ENCODE measurements at places on chromosomes 11 and 22.
A peak's percentile ranks its signal among the peaks of the same experiment; 100 is the strongest.

- no peak for DNase-seq
These were observed 1217.9 kb downstream of the LRRC4C start for GRCh38 chr11:40241524-40242051.

GRCh38 chr22:40635940-40636379, 559 bp downstream of the MRTFA start:
- DNase-seq, result no peak

DNA sequence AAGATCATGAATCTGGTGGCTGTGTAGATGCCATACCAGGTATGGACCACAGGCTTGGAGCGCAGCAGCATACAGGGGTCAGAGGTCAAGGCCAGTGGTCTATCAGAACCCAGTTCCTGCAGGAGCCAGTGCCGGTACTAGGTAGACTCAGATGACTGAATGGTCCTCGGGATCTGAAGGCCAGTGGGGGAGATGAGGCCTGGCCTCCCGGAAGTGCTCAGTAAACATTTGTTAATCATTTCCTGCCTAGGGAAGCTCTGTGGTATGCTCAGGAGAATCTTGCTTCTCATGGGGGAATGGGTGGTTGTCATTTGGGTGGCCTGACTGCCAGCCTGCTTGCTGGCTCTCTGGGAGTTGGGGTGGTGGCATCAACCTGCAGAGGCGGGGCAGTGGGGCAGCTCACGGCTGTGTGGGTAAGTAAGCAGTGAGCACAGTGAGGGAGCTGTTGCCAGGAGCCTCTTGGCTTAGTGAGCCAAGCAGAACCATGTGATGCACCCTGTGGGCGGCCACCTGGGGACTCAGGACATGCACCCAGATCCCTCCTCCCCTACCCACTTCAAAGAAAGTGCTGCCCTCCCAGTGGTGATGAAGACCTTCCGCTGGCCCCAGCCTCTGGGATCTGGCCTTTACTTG, 33.0 kb downstream of the PTPRJ start:
- peak; percentile 75 for DNase-seq

DNA sequence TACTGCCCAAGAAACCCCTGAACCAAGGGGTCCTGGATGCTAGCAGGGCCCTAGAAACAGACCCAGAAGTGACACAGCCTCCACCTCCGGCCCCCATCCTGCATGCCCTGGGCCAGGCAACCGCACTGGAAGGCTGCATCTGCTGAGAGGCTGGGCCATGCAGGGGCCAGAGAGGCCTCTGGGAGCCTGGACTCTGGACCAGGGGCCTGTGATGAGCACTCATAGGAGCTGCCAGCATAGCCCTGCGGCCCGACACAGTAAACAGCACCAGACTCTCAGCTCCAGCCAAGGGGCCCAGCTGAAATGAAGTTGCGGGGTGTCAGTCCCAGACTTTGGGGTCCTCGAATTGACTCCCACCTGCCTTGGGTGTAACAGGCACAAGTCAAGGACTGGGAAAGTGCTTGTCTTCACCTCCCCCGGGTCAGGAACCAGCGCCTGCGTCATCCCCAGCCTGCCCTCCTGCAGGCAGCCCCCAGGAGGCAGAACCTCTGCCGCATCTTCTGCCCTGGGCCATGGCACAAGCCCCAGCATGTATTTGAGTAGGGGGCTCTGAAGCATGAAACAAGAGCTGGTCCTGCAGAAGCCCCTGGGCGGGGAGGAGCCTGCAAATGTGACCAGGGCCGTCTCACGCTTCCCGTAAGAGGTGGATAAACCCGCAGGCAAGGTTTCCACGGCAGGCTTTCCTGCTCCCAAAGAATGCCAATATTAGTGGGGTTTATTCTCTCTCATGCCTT, 25.2 kb upstream of the CCND1 start:
- no peak for DNase-seq

DNA sequence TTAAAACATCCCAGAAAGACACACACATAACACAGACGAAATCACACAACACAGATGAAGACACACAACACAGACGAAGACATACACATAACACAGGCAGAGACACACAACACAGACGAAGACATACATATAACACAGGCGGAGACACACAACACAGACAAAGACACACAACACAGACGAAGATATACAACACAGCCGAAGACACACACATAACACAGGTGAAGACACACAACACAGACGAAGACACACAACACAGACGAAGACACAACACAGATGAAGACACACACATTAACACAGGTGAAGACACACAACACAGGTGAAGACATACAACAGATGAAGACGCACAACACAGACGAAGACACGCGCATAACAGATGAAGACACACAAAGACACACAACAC, 4.8 kb upstream of the MOB2 start:
- DNase-seq, result no peak

DNA sequence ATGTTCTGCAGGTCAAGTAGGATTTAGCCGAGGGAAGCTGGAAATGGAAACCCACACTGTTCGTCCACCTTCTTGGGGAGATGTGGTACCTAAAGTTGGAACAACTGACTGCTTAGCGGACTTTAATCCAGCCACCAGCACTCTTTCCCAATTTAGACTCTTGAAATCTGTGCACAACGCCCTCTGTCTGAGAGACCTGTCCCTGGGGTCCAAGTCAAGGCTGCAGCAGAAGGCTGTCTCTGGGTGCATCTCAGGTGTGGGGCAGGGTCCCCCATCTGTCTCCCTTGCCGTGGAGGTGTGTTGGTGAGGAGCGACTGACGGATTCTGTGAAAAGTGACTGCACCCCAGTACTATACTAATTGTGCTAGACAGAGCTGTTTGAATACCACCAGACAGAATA, 168.2 kb upstream of the CADM1 start:
- DNase-seq, result no peak

GRCh38 chr11:69263736-69264052, 30.3 kb upstream of the MYEOV start:
- DNase-seq, result no peak

DNA sequence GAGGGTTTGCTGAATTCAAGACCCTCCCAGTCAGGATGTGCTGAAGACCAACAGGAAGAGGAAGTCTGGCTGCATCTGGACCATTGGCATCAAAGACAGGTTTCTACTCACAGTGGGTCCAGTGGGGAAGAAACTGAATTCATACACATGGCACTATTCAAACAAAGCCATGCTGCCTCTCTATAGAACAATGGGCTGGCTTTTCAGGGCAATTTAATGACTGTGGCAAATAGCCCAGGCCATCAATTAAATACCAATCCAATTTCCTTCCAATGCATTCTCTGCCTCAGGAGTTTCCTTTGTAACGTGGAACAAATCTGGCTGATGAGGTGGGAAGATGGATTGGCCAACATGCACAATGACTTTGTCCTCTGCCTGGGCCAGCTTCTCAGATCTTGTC, 98.6 kb downstream of the SEZ6L start:
- DNase-seq, result no peak

GRCh38 chr11:46291441-46292150, 14.1 kb downstream of the CREB3L1 start:
- no peak for DNase-seq

GRCh38 chr11:95563173-95563572, 226.4 kb downstream of the FAM76B start:
- no peak for DNase-seq

GRCh38 chr11:134275188-134275533, 1.0 kb upstream of the GLB1L3 start:
- DNase-seq, result no peak

GRCh38 chr11:78217650-78218541, 29.2 kb downstream of the USP35 start:
- DNase-seq, result no peak

DNA sequence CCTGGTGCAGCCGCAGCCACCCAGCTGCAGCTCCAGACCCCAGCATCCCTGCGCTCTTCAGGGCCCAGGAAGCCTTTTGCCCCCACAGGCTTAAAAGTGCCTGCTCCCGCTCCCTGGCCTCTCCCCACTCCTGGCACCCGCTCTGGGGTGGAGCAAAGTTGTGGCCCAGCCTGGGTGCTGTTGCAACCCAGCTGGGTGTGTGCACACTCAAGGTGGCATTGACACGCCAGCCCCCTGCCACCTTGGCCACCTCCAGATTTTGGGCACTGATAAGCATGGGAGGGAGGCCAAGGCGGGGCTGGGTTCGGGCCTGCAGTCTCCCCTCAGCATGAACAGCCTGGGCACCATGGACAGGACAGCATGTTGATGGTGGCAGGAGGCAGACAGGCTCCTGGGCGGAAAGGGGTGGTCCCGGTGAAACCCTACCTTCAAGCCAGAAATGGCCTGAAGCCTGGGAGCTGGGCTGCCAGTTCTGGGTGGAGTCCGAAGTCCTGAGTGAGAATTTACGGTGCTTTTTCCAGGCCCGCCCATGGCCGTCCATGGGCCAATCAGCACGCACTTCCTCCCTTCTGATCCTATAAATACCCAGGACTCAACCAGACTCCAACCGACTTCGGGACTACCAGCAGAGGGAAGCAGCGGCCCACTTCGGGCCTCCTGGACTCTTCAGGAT, 23.6 kb upstream of the RNASEH2C start:
- no peak for DNase-seq

DNA sequence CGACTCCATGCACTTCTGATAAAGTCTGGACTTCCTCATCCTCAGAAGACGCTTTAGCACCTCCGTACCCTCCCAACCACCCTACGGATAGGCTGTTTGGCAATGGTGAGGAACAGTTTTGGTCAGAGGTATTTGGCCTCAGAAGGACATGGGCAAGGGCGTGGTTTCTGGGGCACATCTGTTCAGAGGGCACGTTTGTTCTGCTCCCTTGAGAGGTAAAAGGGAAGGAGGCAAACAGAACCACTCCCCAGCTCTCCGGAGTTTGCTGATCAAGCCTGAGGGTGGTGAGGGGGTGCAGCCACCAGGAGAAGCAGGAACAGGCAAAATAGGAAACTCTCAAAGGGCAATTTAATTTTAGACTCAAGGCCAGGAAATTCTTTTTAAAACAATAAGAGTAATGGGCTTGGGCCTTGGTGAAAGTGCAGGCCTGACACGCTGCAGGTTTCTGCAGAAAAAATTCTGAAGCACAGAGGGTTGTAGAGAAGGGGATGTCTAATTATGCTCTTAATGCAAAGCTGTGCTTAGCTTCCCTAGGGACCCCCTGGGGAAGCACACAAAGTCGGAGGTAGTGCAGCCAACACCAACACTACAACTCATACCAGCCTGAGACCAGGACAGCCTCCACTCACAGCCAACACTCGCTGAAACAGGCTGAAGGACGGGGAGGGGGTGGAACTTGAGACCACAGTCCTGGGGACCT, 23.3 kb downstream of the ETS1 start:
- DNase-seq, result no peak

DNA sequence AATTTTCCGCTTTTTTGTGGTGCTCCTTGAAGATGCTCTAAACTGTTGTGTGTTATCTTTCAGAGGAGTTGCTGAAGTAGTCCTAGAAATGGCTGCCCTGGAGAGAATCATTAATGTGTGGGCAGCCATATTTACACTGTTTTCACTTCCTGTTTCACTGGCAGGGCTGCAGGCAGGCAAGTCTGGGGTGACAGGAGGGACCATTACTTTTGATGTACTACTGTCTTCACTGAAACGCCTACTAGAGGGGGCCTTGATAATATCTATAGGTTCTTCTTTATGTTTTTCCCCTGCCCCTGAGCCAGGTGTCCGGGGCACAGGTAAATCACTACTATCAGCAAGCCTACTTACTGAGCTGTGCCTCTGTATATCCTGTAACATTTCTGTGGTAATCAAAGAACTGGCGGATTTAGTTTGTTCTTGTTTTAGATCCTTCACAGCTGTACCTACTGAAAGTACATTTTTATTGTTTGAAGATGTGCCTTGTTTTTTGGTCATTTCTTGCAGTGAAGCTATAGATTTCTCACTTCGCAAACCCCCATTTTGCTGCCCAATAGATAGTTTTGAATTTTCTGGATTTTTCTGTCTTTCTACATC, 39.7 kb downstream of the ACAT1 start:
- DNase-seq, result no peak

- DNase-seq, result no peak
These were observed 12.0 kb downstream of the OVOL1 start for GRCh38 chr11:65798882-65799281.

- no peak for DNase-seq
These were observed 43.6 kb downstream of the ARHGAP8 start for GRCh38 chr22:44795701-44796630.

DNA sequence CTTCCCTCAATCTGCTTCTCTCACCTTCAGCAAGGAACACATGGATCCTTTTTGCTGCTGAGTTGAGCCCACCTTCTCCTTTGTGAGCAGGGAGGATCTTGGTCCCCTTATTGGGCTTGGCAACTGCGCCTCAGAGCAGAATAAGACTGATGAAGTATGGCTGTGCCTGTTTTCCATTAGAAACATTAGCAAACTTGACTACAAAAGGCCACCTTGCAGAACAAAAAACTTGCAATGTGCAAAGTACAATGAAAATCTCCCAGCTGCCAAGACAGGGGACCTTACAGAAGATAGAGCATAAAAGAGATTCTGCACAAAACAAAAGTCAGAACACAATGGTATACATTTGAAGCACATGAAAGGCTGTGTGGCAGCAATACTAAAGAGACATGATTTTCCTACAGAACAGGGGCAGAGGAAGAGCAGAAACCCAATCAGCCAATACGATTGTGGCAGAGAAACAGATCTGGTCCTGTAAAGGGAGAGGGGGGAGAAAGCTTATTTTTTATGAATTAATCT, 173.5 kb upstream of the SNX19 start:
- no peak for DNase-seq

GRCh38 chr22:34841911-34842310, 224.0 kb upstream of the ISX start:
- DNase-seq, result no peak

DNA sequence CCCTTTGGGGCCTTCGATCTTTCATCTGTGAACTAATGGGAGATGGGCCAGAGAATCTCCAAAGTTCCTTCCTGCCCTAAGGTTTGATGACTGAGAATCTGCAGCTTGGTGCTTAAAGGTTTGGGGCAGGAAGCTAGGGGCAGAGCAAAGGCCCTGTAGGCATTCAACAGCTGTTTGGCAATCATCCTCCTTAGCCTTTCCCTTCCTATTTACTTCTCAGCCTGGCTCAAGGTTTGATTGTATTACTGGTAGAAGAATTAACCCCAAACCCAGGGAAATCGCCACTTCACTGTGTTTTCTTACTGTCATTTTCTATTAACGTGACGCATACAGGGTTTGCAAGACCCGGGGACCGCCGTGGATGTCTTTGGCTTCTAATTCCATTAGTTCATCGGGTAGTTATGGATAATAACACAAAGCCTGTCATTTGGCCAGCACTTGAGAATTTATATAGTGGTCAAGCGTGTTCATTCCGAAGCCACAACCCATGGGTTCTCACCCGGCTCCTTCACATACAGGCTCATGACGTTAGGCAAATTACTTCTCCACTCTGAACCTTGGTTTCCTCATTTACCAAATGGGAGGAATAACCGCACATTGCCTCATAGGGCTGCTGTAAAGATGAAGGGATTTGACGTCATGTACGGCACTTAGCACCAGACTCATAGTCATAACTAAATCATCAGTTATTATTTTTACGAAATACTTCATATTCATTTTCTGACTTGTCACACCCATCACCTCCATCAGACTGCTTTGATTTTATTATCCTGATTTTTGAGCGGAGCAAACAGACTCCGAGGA, 158.1 kb downstream of the FBXO7 start:
- no peak for DNase-seq

DNA sequence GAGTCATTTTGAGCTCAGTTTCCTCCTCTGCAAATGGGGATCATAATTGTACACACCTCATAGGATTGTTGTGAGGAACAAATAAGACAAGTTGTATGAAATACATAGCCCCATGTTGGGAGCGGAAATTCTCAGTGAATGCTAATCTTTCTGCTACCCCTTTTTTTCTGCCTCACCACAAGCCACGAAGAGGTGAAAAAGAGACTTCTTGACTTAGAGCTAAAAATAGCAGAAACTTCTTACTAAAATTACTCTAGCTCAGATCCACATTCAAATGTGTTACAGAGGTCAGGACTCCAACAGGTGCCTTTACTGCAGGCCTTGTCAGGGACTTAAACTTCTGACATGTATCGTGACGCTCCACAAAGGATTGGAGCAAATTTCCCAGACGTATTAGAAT, 128.5 kb downstream of the MIAT start:
- no peak for DNase-seq

All from cardiac septum (tissue), 1 donor.